Stimulated activated CD8-positive, alpha-beta memory T cell treated with anti-CD3 and anti-CD28 coated beads, Interleukin-7, amount 100 ng/mL, for 1 hour (primary cell): ENCODE measurements at places on chromosomes 12 and 14.

DNA sequence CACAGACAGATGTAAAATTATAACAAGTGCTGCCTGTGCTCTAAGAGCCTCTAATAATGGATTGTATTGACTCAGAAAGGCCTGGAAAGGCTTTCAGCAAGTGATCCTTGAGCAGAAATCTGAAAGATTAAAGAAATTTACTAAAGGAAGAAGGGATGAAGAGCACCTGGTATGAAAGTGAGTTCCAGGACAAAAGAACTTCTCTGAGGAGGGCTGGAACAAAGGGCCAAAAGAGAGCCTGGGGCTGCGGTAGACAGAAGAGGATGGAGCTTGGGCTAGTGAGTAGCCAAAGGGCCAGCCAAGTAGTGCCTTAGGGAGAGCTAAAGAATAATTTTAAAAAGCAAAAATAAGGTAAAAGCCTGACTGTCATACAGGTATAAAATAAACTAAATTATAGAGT is 44.0 kb downstream of the BCAT1 start:
- no peak for DNase-seq

- DNase-seq = no peak
Measured at GRCh38 chr12:115233891-115234543, 550.0 kb upstream of the TBX3 start.

GRCh38 chr14:73680821-73681220 is 33.4 kb downstream of the PNMA1 start:
- DNase-seq = no peak

DNA sequence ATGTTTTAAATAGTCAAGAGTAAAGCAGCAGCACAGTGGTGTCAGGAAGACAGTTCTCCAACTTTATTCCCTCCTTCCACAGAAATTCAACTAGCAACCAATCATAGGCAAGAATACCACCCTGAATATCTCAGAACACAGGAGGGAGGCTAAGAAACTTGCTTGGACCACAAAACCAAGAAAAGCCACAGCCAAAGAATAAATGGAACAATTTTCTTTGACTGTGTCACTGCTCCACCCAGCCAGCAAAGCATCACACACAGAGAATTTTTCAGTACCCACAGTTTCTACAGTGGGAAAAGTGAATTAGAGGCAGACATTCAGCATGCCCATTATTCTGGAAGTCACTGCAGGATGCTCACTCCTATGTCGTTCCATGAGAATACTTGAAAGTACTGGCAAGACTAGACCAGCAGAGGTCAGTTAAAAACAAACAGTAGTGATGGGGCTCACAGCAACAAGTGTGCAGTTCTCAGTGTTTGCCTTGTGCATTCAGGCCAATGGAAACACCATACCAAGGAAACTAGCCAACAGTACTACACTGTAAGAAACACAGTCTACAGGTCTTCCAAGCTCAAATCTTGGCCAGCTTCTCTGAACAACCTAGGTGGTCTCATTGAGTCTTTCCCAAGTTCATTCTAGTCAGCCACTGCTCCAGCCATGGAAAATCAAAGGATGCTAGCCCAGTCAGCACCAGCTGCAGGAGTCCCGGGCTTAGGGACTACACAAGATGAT is 56.8 kb upstream of the FOXG1 start:
- no peak for DNase-seq

DNA sequence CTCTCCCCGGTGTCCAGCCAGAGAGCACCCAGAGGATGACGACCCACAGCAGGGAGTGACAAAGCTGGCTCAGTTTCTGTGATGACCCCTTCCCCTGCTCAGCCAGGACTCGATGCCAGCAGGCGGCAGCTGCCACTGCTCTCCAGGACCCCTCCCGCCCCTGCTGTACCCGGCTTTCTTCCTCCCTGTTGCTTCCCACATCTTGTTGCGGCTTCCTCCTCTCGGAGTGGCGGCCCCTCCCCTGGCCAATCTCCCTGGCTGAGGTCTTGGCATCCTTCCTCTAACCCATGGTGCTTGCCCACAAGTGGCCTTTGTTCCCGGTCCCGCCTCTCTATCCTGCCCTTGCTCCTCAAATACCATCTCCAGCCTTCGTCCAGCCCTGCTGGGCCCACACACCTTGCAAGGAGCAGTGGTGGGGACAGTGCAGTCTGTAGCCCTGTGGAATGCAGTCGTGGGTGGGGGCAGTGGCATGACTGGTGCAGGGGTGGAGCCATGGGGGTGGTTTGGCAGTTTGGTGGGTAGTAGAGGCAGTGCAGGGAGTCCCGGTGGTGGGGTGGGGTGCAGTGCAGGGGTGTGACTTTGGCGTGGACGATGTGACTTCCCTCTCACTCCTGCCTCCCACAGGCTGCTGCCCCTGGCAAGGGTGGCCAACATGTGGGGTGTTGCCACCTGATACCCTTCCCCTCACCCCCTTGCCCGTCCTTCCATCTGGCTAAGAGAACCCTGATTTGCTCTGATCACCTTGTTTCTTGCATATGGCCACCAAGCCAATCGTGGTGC is 16.3 kb upstream of the BEGAIN start:
- no peak for DNase-seq

GRCh38 chr14:75222208-75222701 is 45.8 kb upstream of the TMED10 start:
- no peak for DNase-seq

DNA sequence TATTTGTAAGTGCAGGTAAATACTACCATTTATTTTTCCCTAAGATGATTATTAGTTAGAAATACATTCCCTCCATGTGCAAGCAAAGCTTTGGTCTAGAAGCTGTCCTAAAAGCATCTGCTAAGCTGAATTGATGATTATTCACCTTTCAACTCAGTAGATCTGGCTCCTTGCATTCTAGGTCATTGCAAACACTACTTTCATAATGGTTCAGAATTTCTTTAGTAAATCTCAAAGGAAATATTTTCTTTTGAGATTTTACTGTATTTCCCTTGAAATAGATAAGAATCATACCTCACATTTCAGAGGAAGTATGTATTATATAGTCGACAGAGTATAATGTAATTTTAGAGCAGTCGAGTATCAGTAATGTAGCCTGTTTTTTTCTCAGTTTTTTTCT is 2.4 kb downstream of the ETNK1 start:
- DNase-seq = no peak

GRCh38 chr12:124875803-124876132 is 12.1 kb upstream of the SCARB1 start:
- no peak for DNase-seq

DNA sequence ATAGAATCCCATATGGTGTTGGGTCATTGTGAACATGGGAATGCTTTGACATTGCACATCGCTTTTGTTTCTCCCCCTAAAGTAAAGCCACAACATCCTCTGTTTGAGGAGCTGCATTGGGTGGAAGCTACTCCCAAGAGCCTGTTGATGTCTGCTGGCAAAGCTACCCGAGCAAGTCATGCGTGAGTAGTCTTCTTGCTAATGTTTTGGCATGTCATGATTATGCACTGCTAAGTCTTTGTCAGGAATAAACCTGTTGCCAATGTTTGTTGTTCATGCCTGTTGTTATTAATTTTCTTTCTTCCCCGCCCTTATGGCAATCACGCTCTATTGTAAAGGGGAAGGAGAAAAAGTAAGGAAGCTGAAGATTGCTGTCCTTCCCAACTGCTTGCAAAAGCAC is 97.3 kb downstream of the EXOC5 start:
- DNase-seq = no peak

DNA sequence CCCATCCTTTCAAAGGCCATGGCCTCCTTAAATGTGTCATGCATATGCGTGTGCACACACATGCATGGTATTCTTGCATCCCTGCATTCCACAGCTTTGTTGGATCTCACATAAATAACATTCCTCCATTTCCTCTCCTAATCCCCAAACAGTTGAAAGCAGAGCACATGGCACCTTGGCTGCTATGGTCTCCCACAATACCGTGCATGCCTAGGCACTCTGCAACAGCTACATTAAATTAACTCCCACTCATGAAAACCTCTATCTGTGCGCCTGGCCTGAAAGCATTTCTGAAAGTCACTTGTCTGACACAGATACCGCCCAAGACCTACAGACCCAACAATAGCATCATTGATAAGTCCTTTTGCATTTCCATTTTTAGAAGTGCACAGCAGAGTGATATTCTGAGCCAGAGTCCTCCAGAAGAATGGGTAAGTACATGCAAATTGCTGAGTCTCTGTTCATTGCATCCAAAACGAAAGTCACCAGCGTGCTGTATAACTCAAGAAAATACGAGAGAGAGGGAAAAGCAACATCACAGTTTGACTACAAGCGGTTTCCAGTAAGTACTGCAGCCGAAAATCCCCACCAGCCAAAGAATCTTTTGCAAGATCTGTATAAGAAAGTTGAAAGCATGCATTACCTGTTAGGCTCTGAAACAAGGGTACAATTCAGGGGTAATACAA is 436 bp downstream of the ASB2 start:
- DNase-seq = no peak
